ENCODE measurements at places on chromosomes 6 and 20.

DNA sequence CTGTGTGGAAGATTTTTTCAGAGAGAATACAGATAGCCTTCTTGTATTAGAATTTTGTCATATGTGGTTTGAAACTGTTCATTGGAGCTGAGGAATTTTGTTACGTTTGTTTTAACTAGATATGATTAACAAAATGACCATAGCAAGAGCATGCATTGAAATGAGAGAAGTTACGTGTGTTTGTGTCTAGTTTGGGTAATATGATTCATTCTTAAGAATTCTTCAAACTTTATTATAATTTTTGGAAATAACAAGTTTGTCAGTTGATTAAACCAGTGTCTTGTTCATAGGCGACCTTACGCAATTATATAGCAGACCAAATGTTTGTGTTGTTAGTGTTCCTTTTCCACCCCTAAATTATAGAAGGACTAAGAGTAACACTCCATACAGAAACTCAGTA, 5.5 kb downstream of the GMNN start:
- DNase-seq = no peak

DNA sequence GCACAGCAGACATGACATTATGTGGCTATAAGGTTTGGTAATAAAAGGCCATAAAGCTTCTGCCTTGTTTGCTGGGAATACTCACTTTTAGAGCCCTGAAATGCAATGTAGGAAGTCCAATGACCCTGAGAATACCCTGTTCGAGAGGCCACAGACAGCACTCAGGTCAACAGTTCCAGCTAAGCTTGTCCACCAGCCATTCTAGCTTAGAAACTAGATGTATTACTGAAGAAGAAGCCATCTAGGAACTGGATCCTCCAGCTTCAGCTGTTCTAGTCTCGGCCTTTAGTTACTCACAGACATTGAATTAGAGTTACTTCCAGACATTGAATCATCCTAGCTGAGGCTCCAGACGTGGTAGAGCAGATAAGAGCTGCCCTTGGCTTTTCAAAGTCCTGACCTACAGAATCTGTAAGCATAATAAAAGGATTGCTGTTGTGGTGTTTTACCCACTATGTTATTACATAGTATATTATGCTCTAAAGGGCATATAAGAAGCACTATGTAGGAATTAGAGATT, 84.9 kb downstream of the MMS22L start:
- no peak for DNase-seq

GRCh38 chr6:34120953-34121675, 24.8 kb downstream of the GRM4 start:
- DNase-seq = no peak

GRCh38 chr6:169950558-169950957, 199.1 kb downstream of the ERMARD start:
- DNase-seq = no peak

DNA sequence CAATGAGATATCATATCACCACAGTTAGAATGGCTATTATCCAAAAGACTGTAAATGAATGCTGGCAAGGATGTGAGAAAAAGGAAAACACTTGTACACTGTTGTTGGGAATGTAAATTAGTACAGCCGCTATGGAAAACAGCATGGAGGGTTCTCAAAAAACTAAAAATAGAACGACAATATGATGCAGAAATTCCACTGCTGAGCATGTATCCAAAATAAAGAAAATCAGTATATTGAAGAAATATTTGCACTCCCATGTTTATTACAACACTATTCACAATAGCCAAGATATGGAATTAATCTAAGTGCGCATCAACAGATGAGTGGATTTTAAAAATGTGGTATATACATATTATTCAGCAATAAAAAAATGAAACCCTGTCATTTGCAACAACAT, 898.9 kb upstream of the MAN1A1 start:
- no peak for DNase-seq

GRCh38 chr6:37177935-37178517, 8.1 kb downstream of the PIM1 start:
- DNase-seq = no peak

DNA sequence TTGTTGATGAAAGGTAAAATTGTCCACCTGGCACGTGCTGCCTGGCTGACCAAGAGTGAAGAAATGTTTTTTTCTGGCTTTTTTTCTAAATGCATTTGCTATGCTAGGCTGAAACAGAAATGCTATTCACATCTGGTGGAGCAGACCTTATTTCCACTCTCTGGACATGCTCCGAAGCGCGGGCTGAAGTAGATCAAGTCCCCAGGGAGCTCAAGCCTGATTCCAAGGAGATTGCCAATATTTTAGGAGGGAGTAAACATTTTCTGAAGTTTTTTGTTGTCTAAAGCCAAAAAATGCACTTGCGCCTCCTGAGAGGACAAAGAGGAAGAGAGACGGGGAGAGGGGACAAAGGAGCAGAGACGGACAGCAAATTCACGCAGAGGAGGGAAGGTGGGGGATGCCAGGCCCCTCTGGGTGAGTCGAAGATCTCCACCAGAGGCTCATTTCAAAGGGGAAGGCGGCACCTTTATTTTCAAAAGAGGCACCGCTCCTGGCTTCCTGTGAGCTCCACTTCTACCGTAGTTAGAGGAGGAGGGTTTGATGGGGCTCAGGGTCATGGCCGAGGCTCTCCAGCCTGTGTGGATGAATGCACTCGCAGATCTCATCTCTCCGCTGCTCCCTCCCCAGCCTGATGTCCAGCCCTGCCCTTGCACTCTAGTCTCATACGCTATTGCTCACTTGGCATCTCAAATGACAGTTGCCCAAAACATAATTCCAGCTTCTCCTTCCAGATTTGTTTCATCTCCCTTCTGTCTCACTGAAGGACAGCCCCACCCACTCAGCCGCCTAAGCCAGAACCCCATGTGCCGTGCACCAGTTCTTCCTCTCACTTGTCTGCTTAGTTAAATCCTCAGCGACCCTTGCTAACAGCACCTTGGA, 23.1 kb upstream of the SMOC2 start:
- no peak for DNase-seq
